ENCODE measurements at places on chromosomes 12 and 14. TPM values are rescaled to one million over a fixed set of nuclear protein-coding genes. Genes with fewer than 3 reads are reported as not detected.

TDRD9 gene
- total RNA-seq, result 4.6 TPM

- DNase-seq, result no peak
Observed at GRCh38 chr12:29681370-29681769, 102.4 kb downstream of the TMTC1 start.

GRCh38 chr12:13437541-13437940 lies 241.0 kb downstream of the EMP1 start:
- DNase-seq, result no peak

AMN gene
- not detected for total RNA-seq

- DNase-seq, result no peak
Observed at GRCh38 chr14:73369428-73369827, 88.9 kb downstream of the NUMB start.

LRRIQ1 gene
- total RNA-seq, result under 0.01 TPM

PPM1A gene
- total RNA-seq, result 52.5 TPM

DNA sequence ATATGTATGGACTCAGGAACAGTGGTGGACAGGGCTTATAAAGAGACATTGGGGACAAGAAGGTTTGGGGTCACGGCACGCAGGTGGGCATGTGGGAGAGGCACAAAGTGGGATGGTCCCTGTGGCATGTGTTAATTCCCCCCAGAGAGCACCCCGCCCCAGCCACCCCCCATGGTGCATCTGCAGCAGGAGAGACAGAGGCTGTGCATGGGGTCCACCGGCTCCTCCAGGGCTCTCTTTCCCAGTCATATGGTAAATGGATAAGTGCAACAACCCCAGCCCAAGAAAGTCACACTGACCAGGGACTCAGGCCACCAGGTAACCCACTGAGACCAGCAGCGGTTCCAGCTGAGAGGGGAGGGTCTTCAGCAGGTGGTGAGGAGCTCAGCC lies 242.1 kb downstream of the BCL11B start:
- DNase-seq, result no peak

GRCh38 chr14:89017417-89017816 lies 193.0 kb downstream of the TTC8 start:
- DNase-seq, result no peak

- DNase-seq, result no peak
Observed at GRCh38 chr12:13169272-13169671, 27.3 kb upstream of the EMP1 start.

GRCh38 chr12:53709671-53710070 lies 17.6 kb downstream of the CALCOCO1 start:
- peak; percentile 29 for DNase-seq

DNA sequence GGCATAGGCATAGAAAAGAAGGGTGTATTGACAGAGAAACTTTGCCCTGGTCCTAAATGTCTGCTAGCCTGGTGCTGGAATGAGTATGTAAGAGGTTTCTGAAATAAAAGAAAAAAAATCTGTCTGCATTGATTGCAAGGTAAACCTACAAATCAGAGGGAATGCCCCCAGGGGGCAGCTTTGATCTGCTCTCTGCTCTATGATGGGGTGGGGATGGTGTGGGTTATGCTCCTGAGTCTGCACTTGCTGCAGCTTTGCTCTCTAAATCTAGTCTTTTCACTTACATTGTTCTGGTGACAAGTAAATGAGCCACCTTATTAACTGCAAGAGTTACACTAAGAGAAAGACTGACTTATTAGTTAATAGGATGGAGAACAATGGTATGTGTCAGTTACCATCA lies 468.4 kb upstream of the STXBP6 start:
- no peak for DNase-seq
